NCI-H1694 (cell line): ENCODE measurements at places on chromosomes 13 and 19.

DNA sequence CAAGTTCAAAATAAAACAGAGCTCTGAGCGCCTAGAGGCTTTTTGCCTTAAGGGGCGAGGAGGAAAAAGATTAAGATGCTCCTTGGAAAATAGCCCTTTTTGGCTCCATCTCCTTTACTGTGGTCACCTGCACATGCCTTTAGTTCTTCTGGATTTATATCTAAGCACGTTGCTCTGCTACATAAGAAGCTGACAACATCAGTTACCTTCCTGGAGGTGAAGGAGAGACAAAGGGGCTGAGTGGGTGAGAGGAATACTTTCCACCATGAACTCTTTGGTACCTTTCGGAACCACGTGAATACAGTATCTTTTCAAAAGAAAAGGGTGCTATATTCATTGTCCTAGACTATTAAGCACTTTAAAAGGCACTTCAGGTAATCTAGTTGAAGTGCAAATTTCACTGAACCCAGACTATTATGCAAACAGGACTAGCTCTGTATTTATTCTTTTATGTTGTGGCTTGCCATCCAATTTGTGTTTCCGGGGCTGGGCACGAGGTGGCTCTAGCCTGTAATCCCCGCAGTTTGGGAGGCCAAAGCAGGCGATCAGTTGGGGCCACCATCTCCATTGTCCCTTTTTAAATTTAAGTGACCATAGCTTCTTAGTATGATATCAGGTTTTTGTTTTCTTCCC is 201.5 kb downstream of the TM9SF2 start:
- no peak for DNase-seq

- DNase-seq: no peak
Observed at GRCh38 chr19:29308977-29309590, 96.1 kb upstream of the UQCRFS1 start.

DNA sequence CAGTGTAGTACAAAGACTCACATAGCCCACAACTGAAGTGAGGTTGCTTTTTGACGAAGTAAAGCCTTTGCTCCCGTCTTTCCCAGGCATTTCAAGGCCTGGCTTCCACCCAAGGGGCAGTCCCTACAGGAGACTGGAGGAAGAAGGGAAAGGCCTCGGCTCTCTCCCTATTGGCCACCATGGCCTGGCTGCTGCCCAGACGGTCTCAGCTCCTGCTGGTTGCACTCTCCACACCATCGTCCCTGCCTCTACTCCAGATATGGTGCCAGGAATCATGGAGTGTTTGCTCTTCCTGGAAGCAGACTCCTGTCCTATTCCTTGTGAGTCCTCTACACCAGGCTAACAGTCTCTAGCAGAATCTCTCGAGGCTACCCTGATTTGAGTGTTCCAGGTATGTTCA is 124.1 kb upstream of the UQCRFS1 start:
- no peak for DNase-seq

- no peak for DNase-seq
Observed at GRCh38 chr13:42170029-42170428, 101.9 kb upstream of the AKAP11 start.

DNA sequence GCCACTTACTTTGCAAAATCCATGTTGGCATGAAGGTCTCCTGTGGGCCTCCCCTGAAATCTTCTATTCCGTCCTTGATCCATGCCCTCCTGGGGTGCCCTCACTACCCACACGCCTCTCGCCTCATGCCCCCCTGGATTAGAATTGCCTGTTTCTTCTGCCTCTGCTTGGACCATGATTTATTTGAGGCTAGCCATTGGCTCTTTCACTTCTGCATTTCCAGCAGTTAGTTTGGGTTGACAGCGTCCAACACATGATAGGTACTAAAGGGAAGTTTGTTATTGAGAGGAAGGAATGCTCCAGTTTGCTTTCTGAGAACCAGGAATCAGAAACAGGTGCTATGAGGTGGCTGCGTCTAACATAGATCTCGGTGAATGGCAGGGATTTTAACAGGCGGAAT is 30.5 kb upstream of the TPTE2 start:
- DNase-seq: no peak
